A549 treated with dexamethasone at 1 μM for 4 hours (cell line): ENCODE measurements at places on chromosomes 5 and 9. TPM values are rescaled to one million over a fixed set of nuclear protein-coding genes. Genes with fewer than 3 reads are reported as not detected.

Gene DAPK1
- total RNA-seq: 21.1 to 31.2 TPM (median 28.0 TPM) in 5 replicates

Gene C5orf58
- total RNA-seq: not detected in 5 replicates

Gene ARRDC3
- total RNA-seq: 3.2 to 5.5 TPM (median 5.2 TPM) in 5 replicates

Gene NPR3
- total RNA-seq: 15.7 to 18.8 TPM (median 16.9 TPM) in 5 replicates

Gene SLC27A4
- 30.9 to 49.0 TPM (median 46.0 TPM) in 5 replicates for total RNA-seq

Gene EXOSC2
- total RNA-seq: 49.6 to 70.5 TPM (median 53.2 TPM) in 5 replicates

Gene TRIP13
- 63.1 to 74.5 TPM (median 72.4 TPM) in 5 replicates for total RNA-seq

Gene MARCHF11
- not detected in 5 replicates for total RNA-seq
